Spleen (tissue), 13 donors: ENCODE measurements at places on chromosomes 7 and 10. TPM values are rescaled to one million over a fixed set of nuclear protein-coding genes. Genes with fewer than 3 reads are reported as not detected.

Gene OR13A1
- 3.8 TPM for polyA plus RNA-seq

Gene AKR1C8
- polyA plus RNA-seq = not detected

Gene UTF1
- 0.13 TPM for polyA plus RNA-seq

Gene MINDY4
- polyA plus RNA-seq = 0.83 TPM

Gene WAPL
- polyA plus RNA-seq = 19.8 TPM

Gene PTPRZ1
- polyA plus RNA-seq = 1.2 TPM

Gene RAMP3
- 18.9 TPM for polyA plus RNA-seq

Gene SH2D4B
- polyA plus RNA-seq = 0.10 TPM

Gene PLXNA4
- polyA plus RNA-seq = 0.33 TPM

Gene MAT1A
- not detected for polyA plus RNA-seq

Gene PITX3
- not detected for polyA plus RNA-seq

Gene AOC1
- 0.39 TPM for polyA plus RNA-seq

Gene PHYHIPL
- polyA plus RNA-seq = not detected

Gene SMKR1
- 1.4 TPM for polyA plus RNA-seq

Gene OR2A7
- 0.12 TPM for polyA plus RNA-seq

Gene KCNH2
- 1.3 TPM for polyA plus RNA-seq
